Ascending aorta (tissue), 2 donors: ENCODE measurements at places on chromosomes 13 and 19.

- no peak for DNase-seq
- H3K4me1 ChIP-seq: peaks cover 16% of the 10 kb centered on the region
- no peak overlapping the region for H3K4me3 ChIP-seq
- H3K36me3 ChIP-seq: no peaks in the 10 kb centered on the region
- H3K27me3 ChIP-seq: no peaks in the 10 kb centered on the region
- no peak overlapping the region for H3K27ac ChIP-seq
Observed at GRCh38 chr13:33548069-33548468, 262.5 kb upstream of the STARD13 start.

DNA sequence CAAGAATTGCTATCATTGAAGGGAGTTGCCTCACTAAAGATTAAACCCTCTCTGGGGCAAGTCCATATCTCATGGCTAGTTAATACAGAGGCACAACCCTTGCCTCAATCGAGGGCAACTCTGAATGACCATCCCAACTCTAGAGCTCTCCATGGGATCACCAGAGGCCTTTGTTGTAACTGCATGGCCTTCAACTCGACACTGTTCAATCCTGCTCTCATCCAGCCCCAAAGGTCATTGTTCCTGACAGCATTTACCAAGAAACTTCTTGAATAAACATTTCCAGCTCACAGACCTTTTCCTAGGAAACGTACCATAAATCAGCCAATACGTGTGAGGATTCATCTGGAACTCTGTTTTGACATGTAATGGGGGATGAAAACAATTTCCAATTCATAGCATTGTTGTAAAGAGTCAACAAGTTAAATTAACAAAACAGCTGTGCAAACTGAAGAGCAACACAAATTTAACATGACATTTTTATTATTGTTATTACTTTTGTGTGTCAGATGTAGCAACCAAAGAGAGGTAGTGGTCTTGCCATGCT is 452.7 kb downstream of the SUCLA2 start:
- H3K27me3 ChIP-seq: no peaks in the 10 kb centered on the region
- H3K4me3 ChIP-seq: no peak overlapping the region
- DNase-seq: no peak
- no peaks in the 10 kb centered on the region for H3K4me1 ChIP-seq

- DNase-seq: no peak
- no peaks in the 10 kb centered on the region for H3K27me3 ChIP-seq
- no peaks in the 10 kb centered on the region for H3K4me1 ChIP-seq
- no peaks in the 10 kb centered on the region for H3K36me3 ChIP-seq
Observed at GRCh38 chr13:60973529-60973928, 442.1 kb downstream of the PCDH20 start.

DNA sequence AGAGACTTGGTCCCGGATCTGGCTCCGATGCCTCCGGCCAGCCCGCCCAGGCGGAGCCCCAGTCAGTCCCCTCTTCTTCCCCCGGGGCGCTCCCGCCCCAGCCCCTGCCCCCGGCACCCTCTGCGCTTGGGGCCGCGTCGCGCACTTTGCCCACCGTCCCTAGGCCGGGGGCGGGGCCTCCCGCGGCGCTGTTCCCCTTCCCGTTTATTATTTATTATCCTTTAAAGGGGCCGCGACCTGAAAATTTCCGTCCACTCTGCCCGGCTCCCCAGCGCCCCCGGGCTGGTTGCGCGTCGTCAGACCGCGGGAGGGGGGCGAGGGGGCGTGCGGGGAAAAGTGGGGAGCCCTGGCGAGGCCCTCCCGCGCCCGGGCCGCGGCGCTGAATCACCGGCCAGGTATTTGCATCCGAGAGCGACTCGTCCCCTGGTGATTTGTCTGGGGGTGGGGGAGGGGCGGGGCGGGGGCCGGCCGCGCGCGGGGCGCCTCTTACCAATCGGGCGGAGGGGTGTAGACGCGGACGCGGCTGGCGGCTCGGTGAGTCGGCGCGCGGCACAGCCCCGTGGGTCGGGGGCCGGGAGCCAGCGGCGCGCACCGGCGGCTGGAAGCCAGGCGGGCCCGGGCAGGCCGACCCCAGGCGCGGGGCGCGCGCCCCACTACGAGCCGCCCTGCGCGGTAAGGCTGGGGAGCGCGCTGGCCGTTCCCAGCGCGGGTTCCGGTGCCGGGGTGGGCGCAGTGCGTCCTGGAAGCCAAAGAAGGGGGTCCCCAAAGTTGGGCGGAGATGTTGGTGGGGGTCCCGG is at the start of gene ARID3A:
ARID3A (plus strand) TSS at position 510 of the 797 bp plus-strand sequence. CDS start 3,494 bp downstream, outside the sequence.
- peaks cover 5% of the 10 kb centered on the region for H3K4me1 ChIP-seq
- peak within 1 kb of the TSS; percentile 95 for H3K4me3 ChIP-seq
- H3K27ac ChIP-seq: peak within 1 kb of the TSS; percentile 71
- no peaks in the 10 kb centered on the region for H3K27me3 ChIP-seq
- no peaks in the 10 kb centered on the region for H3K36me3 ChIP-seq
- DNase-seq: no peak

DNA sequence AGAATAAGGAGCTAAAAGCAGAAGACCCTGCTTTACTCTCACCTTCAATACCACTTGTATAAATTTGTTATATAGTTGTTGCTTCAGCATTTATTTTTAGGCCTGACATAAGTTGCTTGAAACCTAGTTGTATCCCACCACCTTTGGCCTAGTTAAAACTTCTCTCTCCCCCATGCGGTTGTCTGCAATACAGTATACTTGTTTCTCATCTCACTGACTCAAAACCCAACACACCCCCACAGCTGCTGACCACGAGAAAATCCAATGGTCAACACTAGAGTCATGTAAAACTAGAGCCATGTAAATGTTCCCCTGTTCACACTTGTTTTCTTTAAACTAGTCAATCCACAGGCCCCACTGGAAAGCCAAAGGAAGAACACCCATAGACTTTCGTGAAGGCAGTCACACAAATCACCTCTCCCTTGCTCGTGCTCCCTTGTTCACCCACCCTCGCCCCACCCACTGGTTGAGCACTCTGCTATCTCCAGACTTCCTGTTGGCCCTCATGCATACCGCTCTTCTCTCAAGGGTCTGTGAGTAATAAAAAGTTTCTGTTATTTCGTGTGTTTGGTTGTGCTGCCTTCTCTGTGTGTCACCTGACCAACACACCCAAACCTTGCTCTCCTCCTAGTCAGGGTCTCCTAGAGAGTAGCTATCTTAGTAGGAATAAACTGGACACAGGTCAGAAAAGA is 12.9 kb upstream of the CCDC169 start:
- H3K36me3 ChIP-seq: peaks cover 53% of the 10 kb centered on the region
- no peaks in the 10 kb centered on the region for H3K27me3 ChIP-seq
- H3K4me1 ChIP-seq: no peaks in the 10 kb centered on the region
- no peak overlapping the region for H3K4me3 ChIP-seq

DNA sequence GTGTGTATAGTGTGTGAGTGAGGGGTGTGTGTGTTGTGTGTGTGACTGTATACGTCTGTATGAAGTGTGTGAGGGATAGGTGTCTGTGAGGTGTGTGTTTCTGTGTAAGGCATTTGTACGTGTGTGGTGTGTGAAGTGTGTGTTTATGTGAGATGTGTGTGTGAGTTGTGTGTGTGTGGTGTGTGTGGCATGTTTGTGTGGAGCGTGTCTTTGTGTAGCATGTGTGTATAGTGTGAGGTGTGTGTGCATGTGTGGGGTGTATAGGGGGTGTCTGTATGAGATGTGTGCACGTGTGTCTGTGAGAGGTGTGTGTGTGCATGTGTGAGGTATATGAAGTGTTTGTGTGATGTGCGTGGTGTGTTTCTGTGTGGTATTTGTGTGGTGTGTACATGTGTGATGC is 13.2 kb upstream of the TNFRSF19 start:
- no peak overlapping the region for H3K4me3 ChIP-seq
- H3K27ac ChIP-seq: no peak overlapping the region
- H3K36me3 ChIP-seq: no peaks in the 10 kb centered on the region
- no peaks in the 10 kb centered on the region for H3K27me3 ChIP-seq
- no peak for DNase-seq
- peaks cover 3% of the 10 kb centered on the region for H3K4me1 ChIP-seq

DNA sequence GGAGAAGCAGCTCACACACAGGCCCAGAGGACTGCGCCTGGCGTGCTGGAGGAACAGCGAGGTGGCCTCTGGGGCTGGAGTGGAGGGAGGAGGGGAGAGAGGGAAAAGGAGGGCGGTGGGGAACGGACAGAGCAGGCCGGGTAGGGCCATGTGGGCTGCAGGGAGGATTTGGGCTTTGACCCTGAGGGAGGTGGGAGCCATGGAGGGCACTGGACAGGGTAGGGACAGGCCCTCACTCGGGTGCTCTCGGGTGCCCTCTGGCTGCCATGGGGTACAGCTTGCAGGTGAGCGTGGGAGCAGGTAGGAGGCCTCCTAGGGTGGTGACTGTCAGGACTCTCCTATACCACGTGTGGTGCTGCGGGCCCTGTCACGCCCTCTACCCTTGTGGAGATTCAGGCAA is 22.8 kb downstream of the PLIN4 start:
- peaks cover 71% of the 10 kb centered on the region for H3K36me3 ChIP-seq
- no peak overlapping the region for H3K27ac ChIP-seq
- no peak overlapping the region for H3K4me3 ChIP-seq
- no peaks in the 10 kb centered on the region for H3K27me3 ChIP-seq

- DNase-seq: no peak
- H3K36me3 ChIP-seq: no peaks in the 10 kb centered on the region
- H3K4me3 ChIP-seq: peak overlapping the region; percentile 76
- H3K27me3 ChIP-seq: no peaks in the 10 kb centered on the region
- no peak overlapping the region for H3K27ac ChIP-seq
Observed at GRCh38 chr19:4639531-4640246, 373 bp downstream of the TNFAIP8L1 start.

DNA sequence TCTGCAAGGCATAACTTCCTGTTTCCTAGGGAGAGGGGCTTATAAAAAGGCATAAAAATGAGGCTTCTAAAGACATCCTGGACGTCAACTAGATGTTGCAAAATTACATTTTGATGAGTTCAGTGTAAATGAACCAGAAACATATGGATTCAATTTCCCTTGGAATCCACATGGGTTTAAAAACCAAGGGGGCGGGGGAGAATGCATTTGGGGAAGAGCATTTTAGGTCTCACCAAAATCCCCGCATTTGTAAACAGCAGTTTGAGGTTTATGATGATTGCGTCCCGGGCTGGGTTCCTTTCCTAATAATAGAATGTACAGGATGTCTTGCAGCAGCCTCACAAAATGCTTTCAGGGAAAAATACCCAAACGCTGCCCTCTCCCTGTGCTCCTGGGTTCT is 407.8 kb downstream of the ZNF536 start:
- no peaks in the 10 kb centered on the region for H3K36me3 ChIP-seq
- no peak for DNase-seq
- H3K27me3 ChIP-seq: no peaks in the 10 kb centered on the region

DNA sequence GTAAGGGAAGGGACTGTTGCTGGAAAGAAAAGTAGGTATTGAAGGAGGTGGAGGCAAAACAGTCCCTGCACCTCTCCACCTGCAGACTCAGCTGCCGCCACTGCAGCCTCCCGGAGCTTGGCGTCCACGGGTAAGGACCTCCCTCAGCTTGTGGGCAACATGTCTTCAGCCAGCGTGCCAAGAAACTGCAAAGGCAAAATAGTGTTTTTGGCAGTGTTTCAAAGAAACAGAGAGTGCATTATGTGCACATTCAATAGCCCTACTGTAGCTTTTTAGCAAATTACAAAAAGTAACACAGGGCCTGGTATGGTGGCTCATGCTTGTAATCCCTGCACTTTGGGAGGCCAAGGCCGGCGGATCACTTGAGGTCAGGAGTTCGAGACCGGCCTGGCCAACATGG is 57.4 kb downstream of the ATP11A start:
- no peak overlapping the region for H3K4me3 ChIP-seq
- H3K4me1 ChIP-seq: no peaks in the 10 kb centered on the region
- no peaks in the 10 kb centered on the region for H3K36me3 ChIP-seq
- H3K27me3 ChIP-seq: no peaks in the 10 kb centered on the region

- no peaks in the 10 kb centered on the region for H3K27me3 ChIP-seq
- H3K27ac ChIP-seq: no peak overlapping the region
- no peaks in the 10 kb centered on the region for H3K4me1 ChIP-seq
- DNase-seq: no peak
- no peaks in the 10 kb centered on the region for H3K36me3 ChIP-seq
Observed at GRCh38 chr19:41753159-41753558, 2.2 kb upstream of the CEACAM6 start.

DNA sequence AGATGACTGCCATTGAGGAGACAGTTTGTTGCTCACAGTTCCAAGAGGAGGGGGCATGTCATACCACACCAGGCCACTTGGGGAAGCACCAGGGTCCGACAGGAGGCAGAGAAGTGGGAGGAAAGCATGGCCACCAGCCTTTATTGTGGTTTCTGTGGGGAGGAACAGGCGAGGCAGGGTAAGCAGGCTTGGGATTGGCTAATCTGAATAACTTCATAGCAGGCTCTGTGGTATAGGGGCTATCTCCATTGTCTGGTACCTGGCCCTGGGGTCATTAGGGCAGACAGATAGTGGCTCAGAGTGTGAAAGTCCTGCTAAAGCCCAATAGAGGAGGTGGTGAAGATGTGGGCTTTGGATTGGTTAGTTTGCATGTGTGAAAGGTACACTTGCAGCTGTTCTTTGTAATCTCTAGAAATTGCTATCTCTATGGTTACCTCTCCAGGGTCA is 35.5 kb downstream of the CBY2 start:
- H3K27me3 ChIP-seq: no peaks in the 10 kb centered on the region
- no peak for DNase-seq
- no peaks in the 10 kb centered on the region for H3K4me1 ChIP-seq
- H3K36me3 ChIP-seq: no peaks in the 10 kb centered on the region
- no peak overlapping the region for H3K4me3 ChIP-seq
- H3K27ac ChIP-seq: no peak overlapping the region

DNA sequence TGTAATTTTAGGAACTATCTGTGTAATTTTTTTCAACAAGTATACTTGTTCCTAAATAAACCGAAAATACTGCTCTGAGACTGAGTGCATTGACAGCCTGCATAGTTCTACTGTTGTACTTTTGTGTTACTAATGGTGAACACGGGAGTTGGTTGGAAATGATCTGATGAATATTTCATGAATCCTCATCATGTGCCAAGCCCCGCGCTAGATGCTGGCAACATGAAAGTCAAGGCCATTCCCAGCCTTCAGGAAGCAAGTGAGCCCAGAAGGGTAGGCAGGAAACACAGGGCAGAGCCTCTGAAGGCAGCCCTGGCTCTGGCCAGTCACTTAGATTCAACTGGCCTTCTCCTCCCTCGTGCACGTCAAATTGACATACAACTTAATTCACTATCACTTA is 106.1 kb downstream of the ABCC4 start:
- H3K27ac ChIP-seq: no peak overlapping the region
- DNase-seq: no peak
- no peaks in the 10 kb centered on the region for H3K4me1 ChIP-seq
- H3K27me3 ChIP-seq: no peaks in the 10 kb centered on the region
- no peak overlapping the region for H3K4me3 ChIP-seq
- no peaks in the 10 kb centered on the region for H3K36me3 ChIP-seq

DNA sequence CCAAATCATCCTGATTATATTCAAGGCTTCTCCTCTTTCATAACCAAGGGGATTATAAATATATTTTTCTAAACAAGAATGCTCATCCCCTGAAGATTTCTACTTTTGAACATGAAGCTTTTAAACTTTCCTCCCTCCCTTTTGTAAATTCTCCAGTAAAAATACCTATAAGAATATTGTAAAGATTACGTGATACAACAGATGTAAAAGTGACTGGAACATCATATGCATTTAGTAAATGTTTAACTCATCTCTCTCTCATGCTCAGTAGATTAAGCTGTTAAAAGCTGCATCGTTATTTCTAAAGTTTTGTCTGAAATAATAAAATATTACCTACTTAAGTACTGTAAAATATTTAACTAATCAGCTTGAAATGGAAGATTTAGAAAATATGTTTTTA is 281.1 kb downstream of the SPRY2 start:
- H3K4me3 ChIP-seq: no peak overlapping the region
- H3K4me1 ChIP-seq: no peaks in the 10 kb centered on the region
- no peaks in the 10 kb centered on the region for H3K27me3 ChIP-seq
